ENCODE measurements at places on chromosomes 11 and 22.

- DNase-seq, result no peak
These were observed 15.0 kb upstream of the ESAM start for GRCh38 chr11:124776865-124777645.

GRCh38 chr11:27965559-27965958, 142.4 kb downstream of the KIF18A start:
- DNase-seq, result no peak

GRCh38 chr11:113104691-113105251, 143.6 kb downstream of the NCAM1 start:
- DNase-seq, result no peak

DNA sequence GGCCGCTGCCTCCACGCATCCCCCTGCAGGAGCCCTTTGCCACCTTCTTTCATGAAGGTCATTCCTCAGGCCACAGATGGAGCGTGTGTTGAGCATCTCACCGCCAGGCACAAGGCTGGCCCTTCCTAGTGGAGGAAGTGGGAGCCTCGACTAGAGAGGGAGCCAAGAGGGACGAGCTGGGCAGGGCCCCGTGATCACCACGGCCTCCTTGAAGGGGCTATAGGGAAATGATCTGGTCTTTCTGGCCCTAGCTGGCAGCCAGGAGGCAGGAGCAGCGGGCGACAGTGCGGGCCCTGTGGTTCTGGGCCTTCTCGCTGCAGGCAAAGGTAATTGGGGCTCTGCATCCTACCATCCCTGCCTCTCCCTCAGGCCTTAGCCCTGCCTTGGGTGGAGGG, 49.1 kb downstream of the PISD start:
- DNase-seq, result no peak

DNA sequence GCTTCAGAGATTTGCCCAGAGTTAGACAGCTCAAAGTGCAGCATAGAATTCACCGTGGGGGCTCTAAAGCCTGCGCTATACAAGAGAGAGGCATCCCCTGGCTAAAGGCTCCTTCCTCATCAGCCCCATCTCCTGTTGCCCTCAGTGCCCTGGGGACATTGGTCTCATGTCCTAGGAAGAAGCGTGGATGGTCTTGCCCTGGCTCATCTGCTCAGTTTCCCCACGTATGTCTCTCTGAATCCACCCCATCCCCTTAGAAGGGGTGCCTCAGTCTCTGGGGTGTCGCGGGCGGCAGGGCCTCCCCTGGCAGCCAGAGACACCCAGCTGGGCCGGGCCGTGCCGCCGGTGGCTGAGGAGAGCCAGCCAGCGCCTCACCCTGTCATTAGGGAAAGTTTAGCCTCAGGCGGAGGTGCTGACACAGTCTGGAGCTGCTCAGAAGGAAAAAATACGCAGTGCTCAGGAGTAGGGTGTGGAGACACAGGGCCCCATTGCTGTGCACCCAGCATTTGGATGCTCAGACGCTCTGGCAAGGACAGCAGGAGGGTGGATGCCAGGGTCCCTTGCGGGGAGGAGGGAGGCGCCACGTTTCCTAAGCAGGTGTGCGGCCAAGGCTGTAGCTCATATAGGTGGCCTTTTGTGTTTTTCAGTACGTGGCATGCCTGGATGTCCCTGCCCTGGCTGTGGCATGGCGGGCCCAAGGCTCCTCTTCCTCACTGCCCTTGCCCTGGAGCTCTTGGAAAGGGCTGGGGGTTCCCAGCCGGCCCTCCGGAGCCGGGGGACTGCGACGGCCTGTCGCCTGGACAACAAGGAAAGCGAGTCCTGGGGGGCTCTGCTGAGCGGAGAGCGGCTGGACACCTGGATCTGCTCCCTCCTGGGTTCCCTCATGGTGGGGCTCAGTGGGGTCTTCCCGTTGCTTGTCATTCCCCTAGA, 1.3 kb downstream of the SLC39A13 start:
- no peak for DNase-seq

GRCh38 chr11:2277008-2277346, 6.6 kb upstream of the ASCL2 start:
- no peak for DNase-seq
